Activated CD4-positive, alpha-beta T cell treated with anti-CD3 and anti-CD28 coated beads, Interleukin-2, amount 50 U/mL, for 48 hours (primary cell): ENCODE measurements at places on chromosomes 5 and 9.
A peak's percentile ranks its signal among the peaks of the same experiment; 100 is the strongest.

DNA sequence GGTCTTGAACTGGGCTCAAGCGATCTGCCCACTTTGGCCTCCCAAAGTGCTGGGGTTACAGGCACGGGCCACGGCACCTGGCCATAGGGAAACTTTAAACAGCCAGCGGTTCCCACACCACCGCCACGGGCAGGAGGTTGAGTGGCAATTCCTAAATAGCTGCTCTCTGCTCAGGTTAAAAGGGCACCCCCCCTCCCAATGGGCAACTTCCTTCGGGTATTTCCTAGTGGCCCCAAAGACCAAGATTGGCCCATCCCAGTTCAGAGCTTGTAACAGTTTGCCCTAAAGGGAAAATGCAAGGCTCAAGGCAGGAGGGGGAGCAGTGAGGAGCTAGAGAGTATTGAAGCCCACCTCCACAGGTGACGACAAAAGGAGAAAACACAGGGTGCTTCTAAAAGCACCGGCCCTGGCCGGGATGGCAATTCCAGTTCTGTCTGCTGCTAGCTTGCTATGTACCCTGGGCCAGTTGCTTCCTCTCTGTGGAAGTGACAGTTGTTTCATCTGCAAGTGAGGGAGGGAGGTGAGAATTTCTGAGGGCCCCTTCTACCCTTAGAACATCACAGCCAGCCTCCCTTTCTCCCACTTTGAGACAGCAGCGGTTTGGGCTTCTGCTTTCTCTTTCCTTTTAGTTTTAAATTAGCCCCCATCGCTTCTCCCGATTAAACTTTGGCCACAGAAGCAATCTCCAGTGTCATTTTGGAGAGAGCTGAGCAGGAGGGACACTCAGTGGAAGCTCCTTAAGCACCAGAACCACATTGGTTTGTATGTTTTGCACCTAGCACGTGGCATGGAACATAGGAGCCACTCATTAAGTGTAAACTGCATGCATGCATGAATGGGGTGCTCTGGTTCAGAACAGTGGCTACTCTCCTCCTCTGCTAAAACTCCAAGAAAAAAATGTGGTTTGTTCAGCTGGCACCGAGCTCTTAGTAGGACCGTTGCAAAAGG, 17.3 kb upstream of the TNIP1 start:
- no peak for DNase-seq

GRCh38 chr5:177311723-177312648, at the start of gene MXD3:
MXD3 (minus strand) TSS chr5:177311898; CDS start chr5:177311830, 68 bp downstream.
- DNase-seq = peak; percentile 99

- no peak for DNase-seq
Observed at GRCh38 chr5:131482617-131483016, 152.4 kb downstream of the RAPGEF6 start.

DNA sequence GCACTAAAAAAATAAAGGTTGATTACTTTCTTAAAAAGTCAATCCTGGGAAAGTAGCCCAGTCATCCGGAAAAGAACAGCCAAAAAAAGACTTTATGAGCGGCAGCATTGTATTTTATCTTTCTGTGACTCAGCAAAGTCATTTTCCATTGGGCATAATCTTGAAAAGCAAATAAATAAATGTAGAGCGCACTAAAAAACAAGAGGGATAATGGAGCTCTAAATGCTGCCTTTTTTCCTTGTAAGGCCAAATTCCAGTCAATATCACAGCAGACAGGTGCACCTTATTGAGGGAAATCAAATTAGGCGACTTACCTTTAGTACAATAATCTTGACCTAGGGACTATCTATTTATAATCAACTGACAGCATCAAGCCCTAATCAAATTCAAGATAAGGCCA, 266.8 kb downstream of the MTRR start:
- DNase-seq = no peak

DNA sequence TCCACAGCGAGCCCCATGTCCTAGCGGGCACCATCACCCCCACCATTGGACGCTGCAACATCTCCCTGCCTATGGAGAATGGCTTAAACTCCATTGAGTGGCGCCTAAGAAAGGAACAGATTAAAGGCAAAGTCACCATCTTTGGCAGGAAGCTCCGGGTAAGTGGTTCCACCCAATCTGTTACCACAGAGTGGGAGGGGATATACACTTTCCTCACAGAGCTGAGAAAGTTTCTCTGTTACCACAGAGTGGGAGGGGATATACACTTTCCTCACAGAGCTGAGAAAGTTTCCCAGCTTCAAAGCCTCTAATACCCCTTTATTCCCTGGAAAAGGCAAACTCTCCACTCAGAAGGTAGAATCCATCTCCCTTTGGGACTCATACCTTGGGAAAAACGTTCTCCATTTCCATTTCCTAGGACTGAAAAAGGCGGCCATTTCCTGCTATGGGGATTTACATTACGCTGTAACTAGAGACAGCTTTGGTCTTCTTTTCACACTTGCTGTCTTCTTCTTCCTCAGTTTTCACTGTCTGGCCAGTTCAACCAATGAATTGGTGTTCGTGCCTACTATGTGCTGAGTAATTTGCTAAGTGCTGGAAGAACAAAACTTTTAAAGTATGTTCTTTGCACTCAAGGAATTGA, 63.4 kb upstream of the WWC1 start:
- no peak for DNase-seq

GRCh38 chr5:151223447-151224264, at the start of gene CCDC69:
CCDC69 (minus strand) TSS chr5:151224092; CDS start chr5:151223970, 122 bp downstream.
- DNase-seq = peak; percentile 70

DNA sequence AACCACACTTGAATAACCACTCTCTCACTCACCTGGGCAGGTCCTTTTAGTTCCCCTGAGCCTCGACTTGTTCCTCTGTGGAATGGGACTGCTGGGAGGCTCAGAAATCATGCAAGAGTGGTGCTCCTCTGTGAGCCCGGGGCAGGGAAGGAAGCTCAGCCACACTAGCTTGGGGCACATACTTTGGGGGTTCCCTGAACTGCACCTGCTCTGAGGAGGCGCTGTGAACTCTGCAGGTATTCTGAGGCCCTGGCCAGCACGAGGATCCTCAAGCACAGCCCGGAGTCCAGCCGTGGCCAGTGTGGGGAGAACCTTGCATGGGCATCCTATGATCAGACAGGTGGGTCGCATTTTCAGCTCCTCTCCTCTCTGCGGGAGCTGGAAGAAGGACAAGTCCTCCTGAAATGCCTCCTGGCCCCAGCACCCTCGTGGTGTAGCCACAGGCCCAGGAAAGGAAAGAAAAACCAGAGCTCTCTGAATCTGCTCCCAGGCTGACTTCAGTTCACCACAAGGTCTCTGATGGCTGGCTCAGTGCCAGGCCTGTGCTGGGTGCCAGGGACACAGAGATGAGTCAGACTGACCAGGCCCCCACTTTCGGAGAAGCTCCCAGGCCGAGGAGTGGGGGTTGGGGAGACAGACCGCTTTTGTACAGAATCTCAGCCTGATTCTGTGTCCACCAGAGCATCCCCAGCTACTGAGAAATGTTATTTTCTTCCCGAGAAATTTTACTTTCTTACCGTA, 11.9 kb downstream of the GLIPR2 start:
- DNase-seq = peak; percentile 87

DNA sequence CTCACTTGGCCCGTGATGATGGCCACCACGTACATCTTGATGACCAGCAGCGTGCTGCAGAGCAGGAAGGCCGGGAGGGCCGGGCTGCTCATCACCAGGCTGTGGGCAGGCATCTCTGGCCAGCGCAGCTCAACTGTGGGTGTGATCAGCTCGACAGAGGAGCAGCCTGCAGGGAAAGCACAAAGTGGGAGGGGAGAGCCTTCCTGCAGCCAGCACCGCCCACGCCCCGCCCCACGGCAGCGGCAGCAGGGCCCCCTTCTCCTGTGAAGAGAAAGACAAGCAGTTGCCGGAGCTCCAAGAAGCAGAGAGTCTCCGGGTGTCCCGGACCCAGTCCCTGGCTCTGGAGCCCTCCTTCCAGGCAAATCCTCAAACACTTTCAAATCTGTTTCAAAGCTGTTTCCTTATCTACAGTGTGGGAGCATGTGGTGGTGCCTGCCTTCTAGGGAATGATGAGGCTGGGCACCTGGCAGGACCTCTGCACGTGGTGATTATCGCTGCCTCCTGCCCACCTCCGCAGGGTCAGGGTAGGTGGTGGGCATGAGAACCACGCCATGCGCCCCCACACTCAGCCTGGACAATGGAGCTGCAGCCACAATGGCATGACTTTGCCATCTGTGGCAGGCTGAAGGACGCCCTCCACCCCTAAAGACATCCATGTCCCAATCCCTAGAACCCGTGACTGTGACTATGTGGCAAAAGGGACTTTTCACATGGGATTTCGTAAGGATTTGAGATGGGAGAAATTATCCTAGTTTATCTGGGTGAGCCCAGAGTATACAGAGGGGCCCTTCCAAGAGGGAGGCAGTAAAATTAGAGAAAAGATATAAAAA, at the start of gene PTGES:
Gene PTGES, minus strand, starts transcription at position 143 of the 830 bp plus-strand sequence. Its CDS starts 30 bp downstream, at position 113.
- DNase-seq = peak; percentile 53

DNA sequence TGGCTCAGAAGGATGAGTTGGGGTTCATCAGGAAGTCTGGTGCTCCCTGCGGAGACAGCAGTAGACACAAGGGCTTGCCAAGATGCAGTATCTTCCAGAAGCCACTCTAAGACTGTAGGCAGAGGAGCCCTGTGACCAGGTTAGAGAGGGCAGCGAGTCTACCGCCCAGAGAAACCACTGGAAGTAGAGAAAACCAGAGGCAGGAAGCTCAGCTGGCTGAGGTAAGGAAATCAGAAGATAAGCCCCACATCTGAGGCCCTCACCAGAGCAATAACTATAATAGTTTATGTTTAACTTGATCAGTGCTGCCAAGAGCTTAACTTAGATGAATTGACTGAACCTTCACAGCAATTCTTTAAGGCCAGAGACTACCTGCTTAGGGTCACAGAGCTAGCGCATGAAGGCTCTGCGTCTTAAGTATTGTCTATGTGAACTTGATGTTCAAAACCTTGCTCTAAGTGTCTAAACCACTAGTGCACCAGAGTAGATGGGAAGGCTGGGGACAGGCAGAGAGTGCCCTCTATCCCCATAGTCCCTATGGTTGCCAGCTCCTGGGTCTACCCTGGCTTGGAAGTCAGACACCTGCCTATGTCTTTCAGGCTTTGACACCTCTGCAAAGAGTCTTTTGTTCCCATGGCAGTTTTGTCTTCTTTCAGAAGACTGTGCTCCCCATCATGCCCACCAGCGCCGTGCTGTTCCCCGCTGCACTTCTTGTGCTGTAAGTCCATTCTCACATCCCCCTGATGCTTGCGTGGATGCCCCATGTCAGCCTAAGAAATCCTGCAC, 228.2 kb upstream of the KLF4 start:
- no peak for DNase-seq

DNA sequence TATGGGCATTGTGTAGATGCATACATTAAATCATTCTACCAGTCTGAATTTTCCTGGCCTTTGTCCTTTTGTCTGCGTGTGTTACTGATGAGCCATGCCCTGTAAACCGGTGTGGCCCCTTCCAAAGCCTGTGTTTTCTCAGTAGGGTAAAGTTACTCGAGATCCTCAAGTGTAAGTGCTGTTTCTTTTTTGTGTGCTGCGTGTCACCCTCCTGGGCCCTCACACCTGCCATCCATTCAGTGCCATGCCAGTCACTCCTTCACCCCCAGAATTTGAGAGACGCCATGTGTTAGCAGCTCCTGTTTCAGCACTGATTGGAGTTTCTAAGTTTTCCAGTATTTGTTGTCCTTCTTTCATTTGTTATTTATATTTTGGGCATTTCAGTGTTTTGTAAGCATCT, 288.2 kb downstream of the FANCC start:
- no peak for DNase-seq

- no peak for DNase-seq
Observed at GRCh38 chr5:168844922-168845296, 265.7 kb upstream of the PANK3 start.

GRCh38 chr9:130759738-130760137, 66.2 kb downstream of the EXOSC2 start:
- DNase-seq = no peak

GRCh38 chr5:141835928-141836670, 42.1 kb downstream of the PCDH1 start:
- no peak for DNase-seq

DNA sequence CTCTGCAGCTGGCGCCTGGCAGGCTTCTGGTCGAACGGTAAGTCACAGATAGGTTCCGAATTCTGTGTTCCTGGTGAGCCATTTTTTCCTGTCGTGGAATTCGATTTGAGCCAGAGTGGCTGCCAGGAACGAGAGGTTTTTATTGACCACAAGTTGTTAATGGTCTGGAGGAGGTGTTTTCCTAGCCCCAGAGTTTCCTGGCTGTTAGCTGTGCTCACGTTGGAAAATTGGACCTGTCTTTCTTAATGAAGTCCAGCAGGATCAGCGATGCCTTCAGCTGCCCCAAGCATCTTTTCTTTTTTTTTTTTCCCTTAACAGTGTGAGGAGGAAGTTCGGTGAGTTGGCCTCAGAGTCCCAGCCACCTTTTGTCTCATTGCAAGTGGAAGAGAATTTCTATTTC, 62.9 kb downstream of the COL5A1 start:
- DNase-seq = no peak

DNA sequence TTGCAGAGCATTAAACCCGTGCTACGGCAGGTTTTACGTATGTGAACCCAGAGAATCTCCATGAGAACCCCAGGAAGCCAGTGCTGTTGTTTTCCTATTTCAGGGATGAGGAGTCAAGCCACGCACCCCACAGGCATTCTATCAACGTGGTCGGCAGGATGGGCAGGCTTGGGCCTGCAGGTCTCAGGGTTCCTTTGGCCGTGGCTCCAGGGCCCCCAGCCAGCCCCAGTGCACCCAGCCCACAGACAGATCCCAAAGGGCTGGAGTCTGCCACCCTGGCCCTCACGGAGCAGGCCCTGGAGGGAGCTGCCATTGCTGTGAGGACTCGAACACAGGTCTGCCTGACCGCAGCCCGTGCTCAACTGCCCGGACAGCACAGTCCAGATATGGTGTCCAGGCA, 77.1 kb upstream of the STXBP1 start:
- DNase-seq = no peak

DNA sequence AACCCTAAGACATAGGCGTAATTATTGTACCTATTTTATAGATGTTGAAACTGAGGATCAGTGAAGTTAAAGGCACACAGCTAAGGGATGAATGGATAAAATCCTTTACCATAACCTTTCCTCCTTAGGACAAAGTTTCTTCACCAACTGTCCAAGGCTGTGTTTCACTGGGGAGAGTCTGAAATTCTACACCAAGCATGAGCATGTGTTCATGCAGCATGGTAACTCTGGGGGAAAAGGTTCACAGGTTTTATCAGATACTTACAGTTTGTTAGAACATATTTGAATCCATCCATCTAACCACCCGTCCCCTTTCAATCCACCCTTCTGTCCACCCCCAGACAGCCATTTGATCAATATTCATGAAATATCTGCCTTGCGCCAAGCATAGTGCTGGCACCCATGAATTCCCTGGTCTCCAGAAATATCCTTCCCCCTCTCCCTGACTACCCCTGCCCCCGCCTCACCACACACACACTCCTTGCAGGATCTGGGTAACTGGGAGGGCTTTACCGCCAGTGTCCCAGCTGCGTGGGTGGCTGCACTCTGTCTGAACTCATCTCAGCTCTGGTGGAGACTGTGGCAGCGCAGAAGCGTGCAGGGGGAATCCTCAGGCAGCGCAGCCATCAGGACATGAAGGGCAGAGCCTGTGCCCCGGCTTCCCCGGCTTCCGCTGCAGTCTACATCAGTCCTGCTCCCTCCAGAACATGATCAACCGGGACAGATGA, 6.3 kb upstream of the KCNIP1 start:
- no peak for DNase-seq
